Breast epithelium (tissue), 4 donors: ENCODE measurements at places on chromosomes 1 and 21.
A peak's percentile ranks its signal among the peaks of the same experiment; 100 is the strongest.

DNA sequence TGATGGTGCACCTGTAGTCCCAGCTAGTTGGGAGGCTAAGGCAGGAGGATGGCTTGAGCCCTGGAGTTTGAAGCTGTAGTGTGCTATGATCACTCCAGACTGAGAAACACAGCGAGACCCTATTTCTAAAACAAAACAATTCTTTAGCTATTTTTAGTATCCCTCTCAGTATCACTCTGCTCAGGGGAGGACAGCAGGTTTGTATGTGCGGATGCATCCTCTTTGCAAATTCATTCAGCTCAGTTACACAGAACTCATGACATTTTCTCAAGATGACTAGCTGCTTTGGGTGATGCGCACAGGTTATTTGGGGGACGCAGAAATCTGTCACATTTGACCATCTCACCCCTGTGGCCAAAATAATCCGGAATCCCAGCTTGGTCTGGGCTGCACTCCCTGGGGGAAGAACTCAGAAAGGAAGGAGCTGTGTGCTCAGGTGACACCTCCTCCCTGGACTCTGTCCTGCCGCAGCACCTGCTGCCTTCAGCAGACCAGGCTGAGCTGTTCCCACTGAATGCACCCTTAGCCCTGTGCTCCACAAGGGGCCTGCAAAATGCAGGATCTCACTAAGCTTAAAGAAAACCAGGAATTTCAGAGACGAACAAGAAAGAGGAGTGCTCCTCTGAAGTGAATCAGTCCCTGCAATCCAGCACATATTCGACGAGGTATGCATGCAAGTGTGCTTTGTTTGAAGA lies 89.5 kb upstream of the PGBD5 start:
- DNase-seq = no peak

GRCh38 chr1:234969011-234969441 lies 159.6 kb downstream of the TOMM20 start:
- no peak for DNase-seq

- no peak for DNase-seq
These were observed 286.2 kb downstream of the SPATA17 start for GRCh38 chr1:217917281-217917887.

DNA sequence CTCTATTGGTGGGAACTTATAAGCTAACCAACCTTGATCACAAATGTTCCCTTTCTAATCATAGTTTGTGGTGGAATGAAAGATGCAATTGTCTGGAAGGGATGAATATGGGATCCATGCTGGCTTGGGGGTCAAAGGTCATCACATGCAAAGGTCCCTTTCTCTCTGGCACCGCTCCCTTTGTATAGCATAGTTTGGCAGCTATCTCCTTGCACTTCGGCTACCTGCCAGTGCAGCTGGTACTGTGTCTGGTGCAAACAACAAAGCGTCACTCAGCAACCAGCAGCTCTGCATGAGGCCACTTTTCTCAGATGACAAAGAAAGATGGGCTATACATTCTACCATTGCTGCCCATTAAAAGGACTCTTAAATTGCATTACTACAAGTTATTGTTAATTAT lies 188.2 kb upstream of the NFIA start:
- DNase-seq = no peak

DNA sequence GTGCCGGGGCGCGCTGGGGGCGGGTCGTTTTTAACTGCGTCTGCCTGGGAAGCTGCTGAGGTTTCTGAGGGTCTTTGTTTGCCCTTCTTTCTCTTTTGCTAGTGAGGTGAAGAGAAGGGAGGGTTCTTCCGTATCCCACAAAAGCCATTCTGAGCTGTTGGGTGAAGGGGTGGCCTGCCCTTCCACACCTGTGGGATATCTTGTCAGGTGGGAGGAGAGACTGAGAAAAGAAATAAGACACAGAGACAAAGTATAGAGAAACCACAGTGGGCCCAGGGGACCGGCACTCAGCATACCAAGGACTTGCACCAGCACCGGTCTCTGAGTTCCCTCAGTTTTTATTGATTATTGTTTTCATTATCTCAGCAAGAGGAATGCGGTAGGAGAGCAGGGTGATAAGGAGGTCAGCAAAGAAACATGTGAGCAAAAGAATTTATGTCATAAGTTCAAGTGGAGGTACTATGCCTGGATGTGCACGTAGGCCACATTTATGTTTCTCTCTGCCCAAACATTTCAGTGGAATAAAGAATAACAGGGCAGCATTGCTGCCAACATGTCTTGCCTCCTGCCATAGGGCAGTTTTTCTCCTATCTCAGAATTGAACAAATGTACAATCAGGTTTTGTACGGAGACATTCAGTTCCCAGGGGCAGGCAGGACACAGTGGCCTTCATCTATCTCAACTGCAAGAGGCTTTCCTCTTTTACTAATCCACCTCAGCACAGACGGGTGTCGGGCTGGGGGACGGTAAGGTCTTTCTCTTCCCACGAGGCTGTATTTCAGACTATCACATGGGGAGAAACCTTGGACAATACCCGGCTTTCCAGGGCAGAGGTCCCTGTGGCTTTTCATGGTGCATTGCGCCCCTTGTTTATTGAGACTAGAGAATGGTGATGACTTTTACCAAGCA lies 972 bp downstream of the PGBD2 start:
- no peak for DNase-seq

DNA sequence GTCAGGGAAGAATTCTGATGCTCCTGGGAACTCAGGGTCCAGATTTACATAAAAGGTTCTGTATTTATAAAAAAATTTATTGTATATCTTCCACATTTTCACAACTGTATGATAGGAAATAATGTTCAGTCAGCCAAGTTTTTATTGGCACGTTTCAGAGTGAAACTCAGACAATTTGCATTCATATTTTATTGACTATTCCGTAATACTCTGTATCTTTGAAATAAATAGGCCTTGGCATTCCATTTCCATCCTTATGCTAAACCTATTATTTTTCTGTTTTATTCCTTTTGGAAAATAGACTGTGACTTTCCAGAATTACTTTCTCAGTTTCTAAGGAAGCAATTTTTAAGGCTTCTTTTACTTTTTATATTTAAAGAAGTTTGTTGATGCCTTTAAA lies 329.0 kb downstream of the OLFM3 start:
- no peak for DNase-seq

- DNase-seq = no peak
These were observed 10.3 kb downstream of the AGO1 start for GRCh38 chr1:35893051-35893879.

DNA sequence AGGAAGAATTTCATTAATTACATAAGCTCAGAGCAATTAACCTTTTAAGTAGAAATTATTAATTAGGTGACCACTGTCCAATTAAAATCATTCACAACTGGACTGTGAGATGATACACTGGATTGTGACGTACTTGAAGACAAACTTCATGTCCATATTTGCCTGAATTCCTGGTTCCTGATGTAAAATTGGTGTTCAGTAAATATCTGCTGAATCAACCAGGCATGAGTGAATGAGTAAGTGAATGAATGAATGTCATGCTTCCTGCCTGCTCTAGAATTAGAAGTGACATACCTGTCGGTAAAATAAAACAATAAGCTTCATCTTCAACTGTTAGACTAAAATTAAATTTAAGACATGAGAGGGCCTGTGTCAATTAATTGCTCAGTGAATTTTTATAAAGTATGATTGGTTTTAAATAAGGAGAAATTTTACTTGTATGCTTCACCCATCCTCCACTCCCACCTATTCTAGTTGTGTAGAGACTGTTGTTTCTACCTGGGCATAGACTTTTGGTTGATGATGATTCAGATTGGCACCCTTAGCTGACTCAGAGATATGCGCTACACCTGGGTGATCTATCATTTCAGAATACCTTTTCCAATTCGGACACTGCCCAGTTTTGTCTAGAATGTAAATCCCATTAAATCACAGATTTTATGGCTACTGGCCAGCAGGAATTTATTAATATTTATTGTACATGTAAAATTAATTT lies 56.9 kb upstream of the PTGS2 start:
- no peak for DNase-seq

DNA sequence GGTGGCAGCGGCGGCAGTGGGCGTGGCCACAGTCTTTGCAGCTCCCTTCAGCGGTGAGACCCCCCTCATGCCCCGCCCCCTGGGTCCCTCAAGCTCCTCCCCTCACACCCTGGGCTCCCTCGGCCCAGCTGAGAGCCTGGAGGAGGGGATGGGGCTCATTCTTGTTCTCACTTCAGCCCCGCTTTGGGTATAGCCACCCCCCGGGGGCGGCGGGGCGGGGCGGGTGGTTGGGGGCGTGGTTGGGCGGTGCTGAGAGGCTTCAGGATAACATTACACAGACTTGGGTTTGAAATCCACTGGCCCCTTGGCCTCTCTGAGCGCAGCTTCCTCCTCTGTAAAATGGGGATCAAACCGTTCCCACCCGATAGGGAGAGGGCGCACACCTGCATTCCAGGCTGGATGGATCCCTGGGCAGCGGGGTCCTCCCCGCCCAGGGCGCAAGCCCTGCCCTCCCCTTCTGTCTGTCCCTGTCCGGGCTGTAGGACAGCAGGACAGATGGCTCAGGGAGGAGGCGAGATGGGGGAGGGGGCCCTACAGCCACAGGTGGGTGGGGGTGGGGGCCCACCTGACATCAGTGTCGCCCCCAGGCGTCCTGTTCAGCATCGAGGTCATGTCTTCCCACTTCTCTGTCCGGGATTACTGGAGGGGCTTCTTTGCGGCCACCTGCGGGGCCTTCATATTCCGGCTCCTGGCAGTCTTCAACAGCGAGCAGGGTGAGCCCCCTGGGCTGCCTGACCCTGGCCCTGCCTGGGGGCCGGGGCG lies 5.1 kb downstream of the CLCNKA start:
- DNase-seq = no peak

DNA sequence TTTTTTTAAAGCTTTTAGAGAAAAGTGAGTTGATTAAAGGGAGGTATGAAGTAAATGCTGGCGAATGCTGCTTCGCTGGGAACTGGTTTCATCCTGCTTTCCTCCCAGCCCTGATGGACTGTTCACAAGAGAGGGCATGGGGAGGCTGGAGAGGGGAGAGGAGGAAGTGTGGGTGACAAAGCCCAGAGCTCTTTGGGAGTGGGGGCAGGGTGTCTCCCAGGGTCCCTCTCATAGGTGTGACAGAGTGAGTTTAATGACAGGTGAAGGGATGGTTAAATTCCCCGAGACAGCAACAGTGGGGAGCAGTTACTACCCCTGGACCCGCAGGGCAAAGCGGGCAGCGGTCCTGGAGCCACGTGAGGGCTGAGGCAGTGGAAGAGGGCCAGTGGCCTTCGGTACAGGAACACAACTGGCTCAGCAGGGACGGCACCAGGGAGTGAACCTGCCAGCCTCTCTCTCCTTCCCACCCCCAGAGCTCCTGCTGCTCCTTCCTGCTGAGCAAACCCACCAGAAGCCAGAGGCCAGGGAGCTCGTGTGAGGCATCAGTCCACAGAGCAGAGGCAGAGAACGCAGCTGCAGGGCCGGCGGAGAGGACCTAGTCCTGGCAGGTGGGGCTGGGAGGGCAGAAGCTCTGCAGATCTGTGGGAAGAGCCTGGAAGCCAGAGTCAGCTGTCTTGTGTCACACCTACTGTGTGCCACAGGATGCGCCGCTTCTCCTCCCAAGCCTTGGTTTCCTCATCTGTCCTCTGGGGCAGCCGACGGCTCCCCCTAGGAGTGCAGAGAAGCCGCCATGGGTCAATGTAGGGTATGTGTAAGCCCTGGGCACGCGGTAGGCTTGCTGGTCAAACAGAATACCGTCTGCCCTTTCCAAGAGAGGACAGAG lies 20.9 kb upstream of the LRP8 start:
- DNase-seq = peak; percentile 40

- DNase-seq = no peak
These were observed 23.0 kb upstream of the KCNJ6 start for GRCh38 chr21:37939251-37939650.

- DNase-seq = peak; percentile 65
These were observed 3.9 kb upstream of the DENND2D start for GRCh38 chr1:111204201-111204982.

DNA sequence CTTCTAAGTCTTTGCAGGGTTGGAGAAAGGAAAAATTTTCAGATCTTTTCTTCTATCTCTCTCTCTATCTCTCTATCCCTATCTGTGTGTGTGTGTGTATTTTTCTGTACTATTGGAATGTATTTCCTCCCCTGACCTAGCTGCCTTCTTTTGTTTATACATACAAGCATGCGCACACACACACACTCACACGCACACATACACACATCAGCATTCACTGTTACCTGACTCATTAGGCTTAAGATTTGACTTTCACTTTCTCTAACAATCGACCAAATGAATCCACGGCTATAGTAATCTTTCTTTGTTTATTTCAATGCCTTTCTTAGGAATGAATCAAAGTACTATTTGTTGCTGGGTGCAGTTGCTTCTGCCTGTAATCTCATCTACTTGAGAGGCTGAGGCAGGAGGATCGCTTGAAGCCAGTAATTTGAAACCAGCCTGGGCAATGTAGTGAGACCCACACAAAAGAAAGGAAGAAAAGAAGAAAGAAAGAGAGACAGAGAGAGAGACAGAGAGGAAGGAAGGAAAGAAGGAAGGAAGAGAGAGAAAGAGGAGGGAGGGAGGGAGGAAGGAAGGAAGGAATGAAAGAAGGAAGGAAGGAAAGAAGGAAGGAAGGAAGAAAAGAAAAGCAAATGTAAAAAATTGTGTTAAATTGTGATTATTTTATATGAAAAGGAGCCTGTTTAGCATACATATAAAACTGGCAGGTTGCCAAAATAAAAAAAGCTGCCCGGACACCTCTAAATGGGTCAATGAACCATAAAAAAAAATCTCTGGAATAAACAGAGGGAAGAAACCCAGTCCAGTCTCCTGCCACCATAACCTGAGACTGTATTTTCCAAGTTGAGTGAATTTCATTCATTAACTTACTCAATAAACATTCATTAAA lies 206.8 kb downstream of the ZNF326 start:
- DNase-seq = no peak

GRCh38 chr21:37891972-37892371 lies 24.3 kb downstream of the KCNJ6 start:
- DNase-seq = no peak

GRCh38 chr1:223323491-223324484 lies 40.2 kb downstream of the SUSD4 start:
- DNase-seq = no peak

DNA sequence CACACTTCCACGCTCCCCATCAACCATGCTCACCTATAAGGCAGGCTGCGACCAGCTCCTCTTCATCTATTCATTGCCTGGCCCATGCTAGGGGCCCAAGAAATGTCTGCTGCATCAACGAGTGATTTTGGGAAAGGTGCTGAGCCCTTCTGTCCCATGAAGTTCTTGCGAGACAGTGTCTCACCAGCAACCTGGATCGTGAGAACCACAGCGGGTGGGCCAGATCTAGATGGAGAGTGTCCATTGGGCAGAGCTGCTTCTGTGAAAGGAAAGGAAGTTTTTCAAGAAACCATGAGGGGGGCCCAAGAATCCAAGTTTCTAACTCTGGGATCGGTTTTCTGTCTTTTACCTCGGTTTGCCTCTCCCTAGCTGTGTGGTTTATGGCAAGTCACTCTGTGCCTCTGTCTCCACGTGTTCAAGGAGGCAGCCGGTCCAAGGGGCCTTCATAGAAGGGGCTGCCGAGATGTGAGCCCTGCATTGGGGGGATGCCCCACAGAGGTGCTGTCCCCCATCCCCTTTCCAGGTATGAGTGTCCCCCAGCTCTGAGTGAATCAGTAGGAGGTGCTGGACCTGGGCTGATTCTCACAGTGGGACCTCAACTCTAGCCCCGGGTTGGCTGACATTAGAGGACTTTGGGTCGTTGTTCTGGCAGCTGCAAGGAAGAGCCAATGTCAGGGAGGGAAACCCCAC lies 8.3 kb upstream of the PADI1 start:
- no peak for DNase-seq

- peak; percentile 49 for DNase-seq
These were observed 72.5 kb downstream of the NDUFS5 start for GRCh38 chr1:39098546-39099250.

GRCh38 chr1:214455479-214455878 lies 95.9 kb downstream of the PTPN14 start:
- no peak for DNase-seq

GRCh38 chr21:35202431-35202830 lies 153.3 kb upstream of the RUNX1 start:
- DNase-seq = no peak
